ENCODE measurements at places on chromosomes 3 and 15.
A peak's percentile ranks its signal among the peaks of the same experiment; 100 is the strongest.

DNA sequence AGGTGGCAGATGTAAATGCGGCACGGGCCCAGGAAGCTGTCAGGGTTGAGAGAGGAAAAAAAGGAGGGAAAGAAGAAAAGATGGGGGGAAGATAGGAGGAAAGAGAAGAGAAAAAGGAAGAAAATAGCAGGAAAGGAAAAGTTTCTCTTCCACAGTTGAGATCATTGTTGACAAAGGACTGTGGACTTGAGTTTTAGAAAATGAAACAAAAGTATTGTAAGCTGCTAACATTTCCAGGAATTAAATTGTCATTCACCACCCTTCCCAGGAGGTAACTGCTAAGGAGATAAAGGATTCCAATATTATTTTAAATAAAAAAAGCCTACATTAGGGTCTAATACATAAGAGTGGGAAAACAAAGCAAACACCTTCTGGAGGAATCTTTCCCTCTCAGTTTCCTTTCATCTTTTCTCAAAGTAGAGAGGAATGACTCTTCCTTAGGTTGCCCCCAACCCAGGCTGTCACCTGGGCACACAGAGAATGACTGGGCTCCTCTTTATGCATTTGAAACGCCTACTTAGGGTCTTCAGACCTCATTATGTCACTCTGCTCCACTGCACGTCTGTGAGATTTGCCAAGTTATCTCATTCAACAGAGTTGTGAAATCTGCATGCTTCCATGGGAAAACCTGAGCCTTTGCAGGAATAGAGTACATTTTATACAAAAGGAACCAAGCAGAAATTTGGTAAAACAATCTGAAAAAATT, 194.0 kb downstream of the TNIK start:
- no peak for DNase-seq

GRCh38 chr3:16240229-16241023, 24.3 kb downstream of the DPH3 start:
- no peak for DNase-seq

GRCh38 chr3:187063286-187064121, 75.8 kb downstream of the RPL39L start:
- peak; percentile 46 for DNase-seq

DNA sequence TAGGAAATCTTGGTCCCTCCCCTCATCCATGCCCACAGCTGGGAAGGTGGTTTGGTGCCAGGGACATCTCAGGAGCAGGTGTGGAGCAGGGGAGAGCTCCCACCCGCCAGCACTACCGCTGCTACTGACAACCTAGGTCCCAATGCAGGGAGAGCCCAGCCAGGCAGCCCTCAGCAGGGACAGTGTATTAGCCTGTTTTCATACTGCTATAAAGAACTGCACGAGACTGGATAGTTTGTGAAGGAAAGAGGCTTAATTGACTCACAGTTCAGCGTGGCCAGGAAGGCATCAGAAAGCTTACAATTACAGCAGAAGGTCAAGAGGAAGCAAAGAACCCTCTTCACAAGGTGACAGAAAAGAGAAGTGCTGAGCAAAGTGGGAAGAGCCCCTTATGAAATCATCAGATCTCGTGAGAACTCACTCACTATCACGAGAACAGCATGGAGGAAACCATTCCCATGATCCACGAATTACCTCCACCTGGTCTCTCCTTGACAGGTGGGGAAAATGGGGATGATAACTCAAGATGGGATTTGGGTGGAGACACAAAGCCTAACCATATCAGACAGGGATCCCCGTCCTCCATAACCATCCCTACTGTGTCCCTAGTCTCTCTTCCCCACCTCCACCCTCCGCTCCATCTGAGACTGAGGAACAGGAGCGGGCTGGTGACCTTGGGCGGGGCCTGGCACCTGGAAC, 218.6 kb downstream of the TBC1D2B start:
- DNase-seq = no peak

GRCh38 chr3:94121161-94121560, 58.3 kb downstream of the NSUN3 start:
- no peak for DNase-seq

- peak; percentile 74 for DNase-seq
Measured at GRCh38 chr3:64916937-64917336, 229.1 kb upstream of the ADAMTS9 start.

DNA sequence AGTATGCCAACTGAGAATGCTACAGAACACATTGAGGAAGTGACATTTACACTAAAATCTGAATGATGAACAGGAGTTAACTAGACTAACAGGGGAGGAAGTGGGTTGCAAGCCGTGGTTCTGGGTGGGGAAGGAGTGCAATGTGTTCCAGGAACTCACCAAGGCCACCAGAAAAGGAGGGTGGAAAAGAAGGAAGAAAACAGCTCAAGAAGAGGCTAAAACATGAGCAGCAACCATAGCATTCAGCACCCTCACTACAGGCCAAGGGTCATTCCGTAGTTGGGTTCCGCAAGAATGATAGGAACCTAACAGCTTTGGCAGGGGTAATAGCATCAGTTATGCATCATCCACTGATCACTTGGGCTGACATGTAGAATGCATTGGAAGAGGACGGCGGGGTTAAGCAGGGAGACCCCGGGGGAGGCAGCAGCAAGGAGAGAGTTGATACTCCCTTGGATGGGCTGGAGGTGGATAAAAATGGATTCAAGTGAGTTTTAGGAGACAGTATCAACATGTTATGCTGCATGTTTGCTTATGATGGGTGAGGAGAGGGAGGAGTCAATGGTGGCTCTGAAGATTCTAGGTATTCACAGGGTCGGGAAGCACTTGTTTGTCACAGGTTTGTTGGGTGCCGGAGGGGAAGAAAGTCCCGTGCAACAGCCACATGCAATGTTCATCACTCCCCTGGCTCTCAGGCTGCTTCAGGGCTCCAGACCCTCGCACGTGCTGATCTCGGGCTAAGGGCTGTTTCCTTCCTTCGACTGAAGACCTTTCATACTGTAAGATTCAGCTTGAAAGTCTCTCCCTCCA, 53.2 kb downstream of the LIPC start:
- DNase-seq = no peak

GRCh38 chr3:42556089-42556632, 25.6 kb downstream of the SEC22C start:
- no peak for DNase-seq

DNA sequence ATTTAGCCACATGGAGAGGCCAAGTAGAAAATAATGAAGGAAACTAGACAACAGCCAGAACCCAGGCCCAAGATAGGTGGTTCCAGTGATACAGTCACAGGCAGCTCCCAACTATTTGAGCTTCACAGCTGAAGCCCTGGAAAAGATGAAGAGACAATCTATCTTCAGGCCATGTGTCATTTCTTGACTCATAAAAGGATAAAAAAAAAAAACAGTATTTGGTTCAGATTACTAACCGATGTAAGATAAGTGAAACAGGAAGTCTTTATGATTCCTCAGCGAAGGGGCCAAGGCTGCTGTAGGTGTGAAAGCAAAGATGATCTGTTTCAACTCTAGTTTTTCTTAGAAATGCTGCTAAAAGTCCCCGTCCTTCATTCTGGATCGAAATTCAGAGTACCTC, 394.6 kb downstream of the ZNF385D start:
- no peak for DNase-seq

- no peak for DNase-seq
Measured at GRCh38 chr3:141930801-141931200, 54.4 kb downstream of the ATP1B3 start.
